Activated T-cell treated with anti-CD3 and anti-CD28 coated beads, Interleukin-2, amount 50 U/mL, for 48 hours (primary cell): ENCODE measurements at places on chromosomes 3 and 15.
A peak's percentile ranks its signal among the peaks of the same experiment; 100 is the strongest.

DNA sequence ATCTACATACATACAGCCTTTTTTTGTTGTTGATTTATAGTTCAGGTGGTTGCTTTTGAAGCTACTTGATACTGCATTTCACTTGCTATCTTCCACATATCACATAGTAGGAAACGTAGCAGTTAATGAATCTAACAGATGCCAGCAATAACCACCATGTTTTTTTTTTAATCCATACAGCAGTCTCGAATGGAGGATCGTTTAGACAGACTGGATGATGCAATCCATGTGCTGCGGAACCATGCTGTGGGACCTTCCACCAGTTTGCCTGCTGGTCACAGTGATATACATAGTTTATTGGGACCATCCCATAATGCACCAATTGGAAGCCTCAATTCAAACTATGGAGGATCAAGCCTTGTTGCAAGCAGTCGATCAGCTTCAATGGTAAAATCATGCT is 123.2 kb upstream of the CGNL1 start:
- DNase-seq, result no peak

DNA sequence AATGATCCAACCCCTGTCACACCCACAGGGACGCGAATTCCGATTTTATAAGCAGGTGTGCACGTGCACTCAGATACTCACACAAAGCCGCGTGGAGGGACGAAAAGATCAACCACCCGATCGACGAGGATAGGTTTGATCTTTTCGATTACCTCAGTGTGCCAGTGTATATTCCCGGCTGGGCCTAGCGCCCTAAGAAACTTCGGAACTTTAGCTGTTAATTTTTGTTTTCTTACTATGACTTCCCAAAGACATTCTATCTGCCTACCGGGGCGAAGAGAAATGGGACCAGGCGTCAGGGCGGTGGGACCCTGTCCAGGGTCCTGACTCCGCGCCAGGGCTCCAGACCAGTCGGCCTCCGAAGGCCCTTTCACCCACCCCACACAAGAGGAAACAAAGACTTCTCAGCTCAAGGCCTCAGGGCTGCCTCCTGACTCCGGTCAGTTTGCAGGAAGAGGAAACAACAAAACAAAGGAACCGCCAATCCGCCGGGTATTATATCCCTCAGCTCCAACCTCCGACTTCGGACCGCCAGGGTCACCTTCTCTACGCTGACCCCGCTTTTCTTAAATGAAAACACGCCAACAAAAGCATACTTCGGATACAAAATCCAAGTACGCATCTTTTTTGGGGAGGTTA is 6.8 kb downstream of the ONECUT1 start:
- peak; percentile 31 for DNase-seq

DNA sequence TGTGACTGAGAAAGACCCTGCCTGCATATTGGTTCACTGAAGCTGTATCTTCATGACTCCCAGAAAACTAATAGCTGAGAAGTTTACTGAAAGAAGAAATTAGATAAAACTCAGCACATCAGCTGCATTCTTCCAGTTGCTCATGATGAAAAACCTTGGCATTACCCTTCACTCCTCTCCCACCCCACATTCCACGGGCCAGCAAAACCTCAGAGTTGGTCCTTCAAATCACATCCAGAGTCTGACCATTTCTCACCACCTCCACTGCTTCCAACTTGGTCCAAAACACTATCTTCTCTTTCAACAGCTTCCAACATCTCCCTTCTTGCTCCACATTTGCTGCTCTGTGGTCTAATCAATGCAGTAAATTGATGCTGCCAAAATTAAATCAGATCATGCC is 97.1 kb downstream of the CD47 start:
- DNase-seq, result no peak

DNA sequence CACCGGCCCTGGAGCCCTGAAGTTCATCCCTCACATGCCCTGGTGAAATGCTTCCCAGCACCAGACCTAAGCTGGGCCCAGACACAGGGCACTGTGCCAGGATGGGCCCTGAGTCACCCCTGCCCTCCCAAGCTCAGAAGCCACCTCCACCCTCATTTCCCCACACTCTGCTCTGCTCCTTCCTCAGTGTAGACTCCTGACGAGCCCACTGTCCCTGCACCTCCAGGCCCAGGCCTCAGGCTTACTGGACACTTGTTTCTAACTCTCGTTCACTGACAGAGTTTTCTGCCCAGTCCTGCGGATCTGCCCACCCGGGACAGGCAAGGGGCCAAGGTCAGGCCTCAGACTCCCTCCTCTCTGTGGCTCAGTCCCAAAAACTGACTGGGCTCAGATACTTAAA is 112.6 kb upstream of the RNF7 start:
- no peak for DNase-seq

- no peak for DNase-seq
Measured at GRCh38 chr15:77416954-77417353, 3.0 kb downstream of the PEAK1 start.

- no peak for DNase-seq
Measured at GRCh38 chr3:29695201-29695600, 414.3 kb downstream of the RBMS3 start.

- no peak for DNase-seq
Measured at GRCh38 chr3:179971280-179971679, 65.5 kb downstream of the PEX5L start.

DNA sequence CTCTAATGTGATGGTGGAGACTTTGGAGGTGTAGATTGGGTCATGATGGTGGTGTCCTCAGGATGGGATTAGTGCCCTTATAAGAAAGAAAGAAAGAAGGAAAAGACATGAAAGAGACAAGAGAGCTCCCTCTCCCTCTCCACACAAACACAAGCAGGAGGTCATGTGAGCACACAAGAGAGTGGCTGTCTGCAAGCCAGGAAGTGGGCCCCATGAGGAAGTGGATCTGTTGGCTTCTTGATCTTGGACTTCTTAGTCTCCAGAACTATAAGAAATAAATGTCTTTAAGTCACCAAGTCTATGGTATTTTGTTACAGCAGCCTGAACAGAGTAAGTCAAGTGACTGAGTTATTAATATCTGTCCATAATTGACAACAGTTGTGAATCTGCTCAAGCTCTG is 17.1 kb downstream of the IQCB1 start:
- no peak for DNase-seq

DNA sequence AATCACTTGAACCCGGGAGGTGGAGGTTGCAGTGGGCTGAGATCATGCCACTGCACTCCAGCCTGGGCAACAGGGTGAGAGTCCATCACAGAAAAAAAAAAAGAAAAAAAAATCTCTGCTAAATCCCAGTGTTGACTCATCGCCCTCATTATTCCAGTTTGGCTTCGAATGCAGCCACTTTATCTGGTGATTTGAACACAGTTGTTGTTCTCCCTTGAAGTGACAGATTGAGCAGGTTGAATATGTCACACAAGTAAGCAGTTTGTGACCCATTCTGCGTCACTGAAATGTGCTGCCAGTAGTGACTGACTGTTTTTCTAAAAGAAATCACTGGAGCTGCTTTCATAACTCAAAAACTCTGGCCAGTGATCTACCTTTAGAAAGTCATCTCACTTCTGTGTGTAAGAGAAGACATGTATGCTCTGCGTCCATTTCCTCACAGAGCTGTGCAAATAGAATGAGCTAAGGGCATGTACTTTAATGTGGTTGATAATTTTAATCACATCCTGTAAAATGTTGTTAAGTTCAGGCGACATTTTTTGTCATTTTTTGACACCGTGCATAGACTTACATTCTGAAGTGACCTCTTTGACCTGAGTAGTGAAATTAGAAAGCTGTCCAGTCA is 12.5 kb downstream of the DOCK3 start:
- DNase-seq, result no peak

- DNase-seq, result no peak
Measured at GRCh38 chr3:170024581-170024980, 13.2 kb upstream of the GPR160 start.

DNA sequence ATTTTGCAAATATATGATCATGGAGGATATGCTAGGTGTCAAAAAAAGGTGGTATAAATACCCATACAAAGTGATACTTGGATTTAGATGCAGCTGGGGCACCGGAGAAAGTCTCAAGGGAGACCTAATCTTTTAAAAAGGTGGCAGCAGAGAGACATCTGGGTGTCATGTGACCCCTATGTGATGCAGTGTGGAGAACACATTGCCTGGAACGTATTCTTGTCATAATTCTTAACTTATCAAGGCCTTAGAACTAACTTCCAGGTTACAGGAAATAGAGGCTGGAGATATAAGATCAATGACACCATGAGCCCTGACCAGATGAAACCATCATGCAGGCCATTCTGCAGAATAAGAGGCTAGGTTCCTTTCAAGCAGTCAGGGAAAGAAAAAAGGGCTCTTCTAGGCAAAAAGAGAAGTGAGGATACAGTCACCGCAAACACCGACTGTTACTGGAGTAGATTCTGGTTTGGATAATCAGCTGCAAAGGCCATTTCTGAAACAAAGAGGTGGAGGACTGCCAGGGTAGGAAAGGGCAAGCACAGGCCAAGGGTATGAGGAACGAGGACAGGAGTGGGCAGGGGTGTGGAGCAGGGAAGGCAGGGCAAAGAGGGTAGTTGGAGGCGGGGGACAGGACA is 100.6 kb downstream of the OXNAD1 start:
- no peak for DNase-seq

- no peak for DNase-seq
Measured at GRCh38 chr3:126519506-126520455, 2.2 kb upstream of the UROC1 start.

GRCh38 chr3:43733459-43734384 is 43.0 kb downstream of the ABHD5 start:
- no peak for DNase-seq

GRCh38 chr3:43176666-43177065 is 70.8 kb upstream of the POMGNT2 start:
- no peak for DNase-seq

DNA sequence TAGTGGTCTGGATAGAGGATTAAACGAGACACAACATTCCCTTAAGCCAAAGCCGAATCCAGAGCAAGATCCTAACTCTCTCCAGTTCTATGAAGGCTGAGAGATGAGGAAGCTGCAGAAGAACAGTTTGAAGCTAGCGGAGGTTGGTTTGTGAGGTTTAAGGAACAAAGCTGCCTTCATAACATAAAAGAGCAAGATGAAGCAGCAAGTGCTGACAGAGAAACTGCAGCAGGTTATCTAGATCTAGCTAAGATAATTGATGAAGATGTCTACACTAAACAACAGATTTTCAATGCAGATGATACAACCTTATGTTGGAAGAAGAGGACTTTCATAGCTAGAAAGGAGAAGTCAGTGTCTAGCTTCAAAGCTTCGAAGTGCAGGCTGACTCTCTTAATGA is 14.8 kb upstream of the GASK1A start:
- no peak for DNase-seq

GRCh38 chr3:38163841-38164642 is 1.3 kb upstream of the OXSR1 start:
- no peak for DNase-seq

DNA sequence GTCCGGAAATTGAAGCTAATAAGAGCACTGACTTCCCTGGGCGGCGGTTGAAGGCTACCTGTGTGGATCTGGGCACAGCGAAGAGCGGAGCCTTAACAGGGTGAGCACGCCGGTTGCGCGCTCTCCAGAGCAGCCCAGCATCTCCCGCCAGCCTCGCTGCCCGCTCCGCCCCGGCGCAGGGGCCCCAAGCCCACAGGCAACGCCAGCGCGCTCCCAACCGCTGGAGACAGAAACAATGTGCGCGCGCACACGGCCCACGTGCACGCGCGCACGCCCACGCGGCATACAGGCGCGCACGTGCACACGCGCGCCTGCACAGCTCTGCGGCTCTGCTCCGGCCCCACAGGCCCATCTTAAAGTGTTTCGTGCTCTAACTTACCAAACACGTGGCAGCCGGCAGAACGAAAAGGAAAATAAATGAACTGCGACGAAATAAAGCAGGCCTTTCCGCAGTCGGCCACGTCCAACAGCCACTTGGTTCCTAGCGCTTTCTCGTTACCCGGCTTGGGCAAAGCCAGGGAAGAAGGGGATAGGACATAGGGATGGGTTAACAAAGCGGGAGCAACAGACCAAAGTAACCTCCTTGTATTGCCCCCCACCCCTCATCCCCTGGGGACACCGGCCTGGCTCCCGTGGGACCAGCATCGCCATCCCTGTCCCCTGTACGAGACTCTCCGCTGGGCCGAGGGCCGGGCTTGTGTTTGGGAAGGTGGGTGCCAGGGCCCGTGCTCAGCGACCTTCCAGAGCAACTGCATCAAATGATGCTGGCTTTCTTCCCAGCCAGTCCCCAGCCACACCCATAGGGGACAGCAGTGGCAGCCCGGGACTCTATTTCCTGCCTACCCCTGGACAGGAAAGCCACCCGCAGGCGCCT is 203.7 kb downstream of the ABHD5 start:
- peak; percentile 63 for DNase-seq

GRCh38 chr15:91599261-91599660 is 254.2 kb upstream of the SLCO3A1 start:
- no peak for DNase-seq

GRCh38 chr15:79060175-79060574 is 30.4 kb downstream of the RASGRF1 start:
- no peak for DNase-seq

DNA sequence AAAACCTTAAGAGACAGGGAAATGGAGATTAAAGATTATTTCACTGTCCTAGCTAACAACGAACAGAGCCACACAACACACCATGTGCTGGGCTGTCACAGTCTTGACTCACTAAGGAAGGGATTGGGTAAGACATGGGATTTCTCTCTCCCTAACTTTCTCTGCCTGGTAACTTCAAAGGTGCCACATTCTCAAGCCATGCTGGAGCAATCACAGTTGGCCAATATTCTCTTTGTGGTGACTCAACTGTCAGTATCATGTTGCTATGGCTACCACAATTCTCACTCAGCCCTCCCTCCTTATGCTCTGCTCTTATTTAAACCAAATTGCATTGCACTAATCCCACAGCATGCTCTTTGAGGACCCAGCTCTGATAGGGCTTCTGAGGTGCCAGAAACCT is 74.0 kb downstream of the OXNAD1 start:
- DNase-seq, result no peak

GRCh38 chr15:25739687-25740121 is 123.4 kb downstream of the ATP10A start:
- DNase-seq, result peak; percentile 45

- peak; percentile 55 for DNase-seq
Measured at GRCh38 chr15:67820992-67821783, 4.1 kb upstream of the SKOR1 start.

DNA sequence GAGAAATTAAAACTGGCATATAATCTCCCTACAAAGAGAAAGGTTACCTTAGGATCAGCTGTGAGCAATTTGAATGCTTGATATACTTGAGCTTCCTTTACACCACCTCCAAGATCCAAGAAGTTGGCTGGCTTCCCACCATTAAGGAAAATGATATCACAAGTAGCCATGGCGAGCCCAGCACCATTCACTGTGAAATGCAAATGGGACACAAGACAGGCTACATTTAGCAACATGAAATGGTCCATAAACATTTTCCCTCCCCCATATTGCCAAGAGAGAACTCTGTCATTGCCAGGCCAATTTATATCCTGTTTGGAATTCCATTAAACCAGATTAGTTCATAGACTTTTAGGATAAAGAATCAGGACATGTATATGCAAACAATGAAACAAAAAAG is 158.7 kb downstream of the SUCLG2 start:
- no peak for DNase-seq
